Breast epithelium (tissue), 4 donors: ENCODE measurements at places on chromosomes 4 and X. TPM values are rescaled to one million over a fixed set of nuclear protein-coding genes. Genes with fewer than 3 reads are reported as not detected.

Gene ASB9
- total RNA-seq = 0.98 TPM

Gene RTL9
- 0.15 TPM for total RNA-seq

Gene ZGRF1
- total RNA-seq = 9.4 TPM

Gene SLC4A4
- 1.3 TPM for total RNA-seq

Gene SLC10A4
- total RNA-seq = not detected

Gene MAGEA2
- not detected for total RNA-seq

Gene SOWAHD
- total RNA-seq = 0.33 TPM

Gene SMIM31
- total RNA-seq = 0.44 TPM

Gene ADH7
- not detected for total RNA-seq

Gene BTC
- total RNA-seq = 5.0 TPM

Gene VSIG1
- not detected for total RNA-seq

Gene MMRN1
- 11.0 TPM for total RNA-seq

Gene PKD2
- 61.3 TPM for total RNA-seq

Gene AADAT
- 6.2 TPM for total RNA-seq

Gene FOXR2
- not detected for total RNA-seq

Gene CXXC4
- 3.3 TPM for total RNA-seq

Gene NDNF
- total RNA-seq = 2.6 TPM

Gene KIAA1210
- total RNA-seq = not detected

Gene UGT2B11
- total RNA-seq = not detected
